Nucleus accumbens (tissue), 56 donors: ENCODE measurements at places on chromosomes 1 and 21.

DNA sequence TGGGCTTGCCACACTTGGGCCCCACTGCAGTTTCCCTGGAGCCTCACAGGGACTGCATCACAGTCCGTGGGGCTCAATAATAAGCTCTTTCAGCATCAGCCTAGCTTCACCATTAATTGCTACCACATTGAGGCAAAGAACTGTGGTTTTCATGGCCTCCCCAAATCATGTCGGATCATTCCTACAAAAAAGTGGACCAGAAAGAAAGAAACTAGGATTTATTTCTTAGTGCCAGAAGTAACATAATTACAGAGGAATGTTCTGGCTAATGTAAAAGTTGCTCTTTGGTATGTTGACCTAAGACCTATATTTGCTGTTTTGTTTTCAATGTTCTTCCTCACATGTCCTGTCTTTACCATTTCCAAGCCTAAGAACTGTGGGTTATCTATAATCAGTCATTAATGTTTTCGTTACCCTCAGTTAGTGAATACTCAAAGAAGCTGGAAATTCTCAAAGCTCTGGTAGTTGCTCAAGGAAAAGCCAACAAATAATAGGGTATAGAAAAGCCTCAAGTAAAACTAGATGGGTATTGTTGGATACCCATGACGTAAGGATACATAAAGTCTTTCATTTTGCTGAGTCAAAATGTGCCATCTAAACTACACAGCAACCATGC, 173.9 kb downstream of the LTN1 start:
- DNase-seq: no peak

DNA sequence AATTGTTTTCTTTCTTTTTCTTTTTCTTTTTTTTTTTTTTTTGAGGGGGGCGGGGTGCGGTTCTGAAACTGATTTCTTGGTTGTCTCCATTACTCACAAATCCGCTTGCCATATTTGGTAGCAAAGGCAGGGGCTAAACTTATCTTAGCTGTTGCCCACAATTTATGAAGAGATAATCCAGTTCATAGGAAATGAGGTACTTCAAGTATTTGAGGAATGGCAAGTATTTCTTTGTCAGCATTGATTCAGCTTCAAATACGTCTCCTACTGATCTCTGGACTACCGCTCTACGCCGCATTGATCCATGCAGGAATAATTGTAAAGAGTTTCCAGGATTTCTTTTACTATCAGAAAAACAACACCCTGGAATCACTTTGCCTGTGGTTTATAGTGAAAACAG, 289.2 kb upstream of the DPYD start:
- DNase-seq: no peak

DNA sequence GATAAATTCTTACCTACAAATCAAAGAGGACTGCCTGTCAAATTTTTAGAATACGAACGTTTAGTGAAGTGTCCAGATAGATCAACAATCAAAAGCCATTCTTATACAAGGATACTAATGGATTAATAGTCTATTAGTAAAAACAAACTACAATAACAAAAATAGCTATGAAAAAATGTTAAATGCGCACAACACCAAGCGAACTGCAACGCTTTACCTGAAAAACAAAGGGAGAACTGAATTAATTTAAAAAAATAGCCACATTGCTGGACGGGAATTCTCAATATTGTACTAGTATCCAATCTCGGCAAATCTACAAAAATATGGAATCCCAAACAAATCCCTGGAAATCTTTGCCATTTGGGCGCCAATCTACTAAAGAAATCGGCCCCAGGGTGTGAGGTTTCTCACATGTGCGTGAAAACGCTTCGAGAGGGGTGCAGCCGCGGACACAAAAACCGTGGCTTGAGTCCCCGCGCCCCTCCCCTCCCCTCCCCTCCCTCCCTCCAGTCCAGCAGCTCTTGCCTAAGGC, 55.6 kb downstream of the TRAF5 start:
- no peak for DNase-seq

DNA sequence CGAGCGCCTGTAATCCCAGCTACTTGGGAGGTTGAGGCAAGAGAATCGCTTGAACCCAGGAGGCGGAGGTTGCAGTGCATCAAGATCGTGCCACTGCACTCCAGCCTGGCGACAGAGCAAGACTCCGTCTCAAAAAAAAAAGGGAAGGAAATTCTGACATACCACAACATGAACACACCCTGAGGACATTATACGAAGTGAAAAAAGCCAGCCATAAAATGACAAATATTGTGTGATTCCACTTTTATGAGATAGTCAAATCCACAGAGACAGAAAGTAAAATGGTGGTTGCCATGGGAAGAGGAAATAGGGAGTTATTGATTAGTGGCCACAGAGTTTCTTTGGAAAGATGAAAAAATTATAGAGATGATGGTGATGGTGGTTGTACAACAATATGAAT, 41.7 kb downstream of the EVI5 start:
- no peak for DNase-seq

DNA sequence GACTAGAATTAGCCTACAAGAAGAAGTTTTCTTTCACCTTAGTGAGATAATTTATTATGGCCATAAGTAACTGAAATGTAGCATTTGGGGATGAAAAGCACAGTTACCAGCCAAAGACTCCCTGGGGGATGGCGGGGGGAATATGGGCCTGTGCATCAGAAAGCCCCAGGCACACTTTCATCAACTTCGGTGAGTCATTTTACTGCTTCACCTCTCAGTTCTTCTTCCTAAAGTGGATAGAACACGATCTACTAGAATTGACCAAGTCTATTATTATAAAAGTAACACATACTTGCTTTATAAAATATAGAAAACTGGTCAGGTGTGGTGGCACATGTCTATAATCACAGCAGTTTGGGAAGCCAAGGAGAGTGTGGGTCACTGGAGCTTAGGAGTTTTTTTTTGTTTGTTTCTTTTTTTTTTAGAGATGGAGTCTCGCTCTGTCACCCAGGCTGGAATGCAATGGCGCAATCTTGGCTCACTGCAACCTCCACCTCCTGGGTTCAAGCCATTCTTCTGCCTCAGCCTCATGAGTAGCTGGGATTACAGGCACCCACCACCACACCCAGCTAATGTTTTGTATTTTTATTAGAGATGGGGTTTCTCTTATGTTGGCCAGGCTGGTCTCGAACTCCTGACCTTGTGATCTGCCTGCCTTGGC, 141.8 kb downstream of the ZZZ3 start:
- no peak for DNase-seq

DNA sequence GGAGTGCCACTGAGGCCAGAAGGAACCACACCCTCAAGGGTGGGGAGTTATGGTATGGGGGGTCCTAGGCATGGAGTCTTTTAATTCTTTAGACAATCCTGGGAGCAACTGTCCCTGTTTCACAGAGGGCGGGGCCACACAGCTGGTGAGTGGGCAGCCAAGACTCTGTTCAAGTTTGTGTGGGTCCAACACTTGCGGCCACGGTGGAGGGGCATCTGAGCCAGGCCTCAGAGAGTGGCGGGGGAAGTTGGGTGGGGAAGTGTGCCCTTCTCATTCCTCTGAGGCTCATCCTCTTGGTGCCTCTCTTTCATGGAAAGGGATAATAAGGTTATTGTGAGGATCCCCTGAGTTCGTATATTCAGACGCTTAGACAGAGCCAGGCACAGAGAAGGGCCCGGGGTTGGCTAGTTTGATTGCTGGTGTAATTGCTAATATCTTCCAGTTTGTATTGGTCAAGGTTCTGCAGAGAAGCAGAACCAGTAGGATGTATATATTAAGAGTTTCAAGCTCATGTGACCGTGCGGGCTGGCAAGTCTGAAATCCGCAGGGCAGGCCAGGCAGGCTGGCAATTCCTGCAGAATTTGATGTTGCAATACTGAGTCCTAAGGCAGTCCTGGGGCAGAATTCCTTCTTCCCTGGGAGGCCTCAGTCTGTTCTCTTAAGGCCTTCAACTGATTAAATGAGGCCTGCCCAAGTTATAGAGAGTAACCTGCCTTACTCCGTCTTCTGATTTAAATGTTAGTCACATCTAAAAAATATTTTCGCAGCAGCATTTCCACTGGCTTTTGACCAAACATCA, 15.9 kb downstream of the PCSK9 start:
- DNase-seq: no peak

GRCh38 chr1:145758575-145758974, 39.3 kb downstream of the CD160 start:
- no peak for DNase-seq

DNA sequence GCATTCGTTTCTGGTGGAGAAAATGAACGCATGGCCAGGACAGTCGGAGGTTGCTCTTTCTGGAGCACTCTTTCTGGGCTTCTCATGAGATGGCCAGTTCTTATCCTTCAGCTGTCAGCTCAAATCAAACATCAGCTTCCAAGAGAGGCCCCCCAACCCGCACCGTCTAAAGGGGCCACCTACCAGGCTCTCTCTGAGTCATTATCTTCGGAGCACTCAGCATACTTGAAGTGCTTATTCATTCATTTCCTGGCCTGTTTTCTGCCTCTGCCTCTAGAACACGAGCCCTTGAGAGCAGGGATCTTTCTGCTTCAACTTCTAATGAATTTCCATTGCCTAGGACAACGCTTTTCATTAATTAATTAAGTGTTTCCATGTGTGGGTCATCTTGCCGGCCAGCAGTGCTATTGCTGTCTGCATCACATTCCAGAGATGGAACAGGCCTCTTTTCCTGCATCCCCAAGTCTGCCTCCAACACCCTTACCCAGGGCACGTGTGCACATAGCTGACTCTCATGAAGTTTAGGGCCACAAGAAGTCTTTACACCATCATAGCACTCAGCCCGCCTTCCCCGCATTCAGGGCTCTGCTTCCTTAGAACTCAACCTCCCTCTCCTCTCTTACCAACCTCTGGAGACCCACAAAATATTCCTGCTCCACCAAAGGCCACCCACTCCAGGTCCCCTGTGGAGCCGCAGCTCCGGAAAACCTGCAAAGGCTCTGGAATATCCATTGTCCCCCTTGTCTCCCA, 52.1 kb upstream of the LAPTM5 start:
- no peak for DNase-seq

- DNase-seq: no peak
Measured at GRCh38 chr1:155942578-155943141, 1.2 kb downstream of the RXFP4 start.
